ENCODE measurements at places on chromosomes 13 and 19.
A peak's percentile ranks its signal among the peaks of the same experiment; 100 is the strongest.

DNA sequence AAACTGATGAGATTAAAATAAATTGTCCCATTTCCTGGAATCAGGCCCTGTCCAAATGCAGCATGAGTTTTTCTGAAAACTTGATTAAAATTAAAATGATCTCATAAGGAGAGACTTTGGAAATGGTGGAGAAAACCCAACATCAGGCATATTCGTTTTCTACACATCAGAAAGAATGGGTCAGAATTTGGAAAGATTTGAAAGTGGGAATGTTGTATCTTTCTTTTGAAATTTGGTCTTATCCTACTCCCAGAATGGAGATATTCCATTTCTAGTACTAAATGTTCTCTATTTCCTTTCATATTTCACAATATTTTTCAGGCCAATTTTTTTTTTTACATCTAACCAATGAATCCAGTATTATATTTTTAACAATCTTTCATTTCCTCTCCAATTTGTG is 223.9 kb upstream of the RXFP2 start:
- no peak for DNase-seq

DNA sequence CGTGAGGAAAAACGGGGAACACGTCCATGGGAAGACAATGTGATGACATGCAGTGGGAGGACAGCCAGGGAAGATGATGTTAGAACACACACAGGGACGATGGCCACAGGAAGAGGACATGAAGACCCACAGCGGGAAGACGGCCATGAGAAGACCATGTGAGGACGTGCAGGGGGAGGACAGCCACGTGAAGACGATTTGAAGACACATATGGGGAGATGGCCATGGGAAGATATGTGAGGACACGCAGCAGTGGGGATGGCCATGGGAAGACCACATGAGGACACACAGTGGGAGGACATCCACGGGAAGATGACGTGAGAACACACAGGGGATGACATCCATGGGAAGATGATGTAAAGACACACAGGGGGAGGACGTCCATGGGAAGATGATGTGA is 83.8 kb downstream of the UQCRFS1 start:
- no peak for DNase-seq

- DNase-seq: no peak
Measured at GRCh38 chr13:110155072-110155471, 151.9 kb downstream of the COL4A1 start.

GRCh38 chr19:47786566-47786965 is 8.1 kb downstream of the SELENOW start:
- DNase-seq: no peak

GRCh38 chr13:53001444-53002225 is 27.0 kb upstream of the OLFM4 start:
- no peak for DNase-seq

DNA sequence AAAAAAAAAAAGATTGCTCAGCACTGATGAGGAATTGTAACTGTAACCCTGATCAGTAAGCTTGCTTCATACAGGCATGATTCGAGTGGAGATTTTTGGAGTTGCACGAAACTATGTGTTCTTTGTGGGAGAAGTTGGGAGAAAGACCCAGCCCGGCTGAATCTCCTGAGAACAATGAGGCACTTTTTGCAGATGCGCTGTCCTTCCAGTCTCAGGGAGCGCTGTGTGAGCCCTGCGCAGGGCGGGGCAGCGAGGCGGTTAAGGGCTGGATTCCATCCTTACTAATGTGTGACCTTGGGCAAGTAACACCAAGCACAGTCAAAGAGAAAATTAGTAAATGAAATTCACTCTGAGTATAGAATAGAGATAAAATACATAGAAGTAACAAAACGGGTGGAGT is 76.9 kb downstream of the SIPA1L3 start:
- DNase-seq: peak; percentile 25

GRCh38 chr13:114249077-114249476 is 14.4 kb downstream of the CDC16 start:
- DNase-seq: no peak

- DNase-seq: no peak
Measured at GRCh38 chr13:25046985-25047511, 48.9 kb upstream of the PABPC3 start.

- peak; percentile 80 for DNase-seq
Measured at GRCh38 chr19:14127176-14127575, 9.2 kb downstream of the ASF1B start.

DNA sequence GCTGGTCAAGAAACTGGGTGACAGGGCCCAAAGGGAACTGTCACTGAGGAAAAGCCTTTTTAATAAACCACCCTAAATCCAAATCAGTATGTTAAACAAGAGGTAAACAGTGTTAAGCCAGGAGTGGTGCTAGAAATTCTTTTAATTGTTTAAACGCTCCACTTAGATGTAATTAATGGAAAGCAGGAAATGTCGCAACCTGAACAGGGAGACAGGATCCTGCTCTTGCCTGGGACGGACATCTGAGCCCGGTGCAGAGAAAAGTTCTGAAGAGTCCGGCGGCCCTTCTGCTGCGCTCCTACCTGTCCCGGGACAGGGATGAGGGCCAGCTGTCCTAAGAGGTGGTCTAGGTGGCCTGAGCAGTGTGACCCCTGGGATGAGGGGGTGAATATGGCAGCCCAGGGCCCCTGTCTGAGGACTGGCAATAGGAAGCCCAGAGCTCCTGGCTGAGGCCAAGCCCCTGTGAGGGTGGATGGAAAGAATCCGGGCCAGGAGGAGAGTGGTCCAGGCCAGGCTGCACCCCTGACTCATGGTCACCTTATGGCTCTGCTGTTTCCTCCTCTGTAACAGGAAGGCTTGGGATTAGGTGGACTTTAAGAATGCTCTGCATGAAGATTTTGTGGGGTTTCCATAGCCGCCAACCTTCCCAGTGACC is 112.8 kb upstream of the GJB6 start:
- DNase-seq: no peak

DNA sequence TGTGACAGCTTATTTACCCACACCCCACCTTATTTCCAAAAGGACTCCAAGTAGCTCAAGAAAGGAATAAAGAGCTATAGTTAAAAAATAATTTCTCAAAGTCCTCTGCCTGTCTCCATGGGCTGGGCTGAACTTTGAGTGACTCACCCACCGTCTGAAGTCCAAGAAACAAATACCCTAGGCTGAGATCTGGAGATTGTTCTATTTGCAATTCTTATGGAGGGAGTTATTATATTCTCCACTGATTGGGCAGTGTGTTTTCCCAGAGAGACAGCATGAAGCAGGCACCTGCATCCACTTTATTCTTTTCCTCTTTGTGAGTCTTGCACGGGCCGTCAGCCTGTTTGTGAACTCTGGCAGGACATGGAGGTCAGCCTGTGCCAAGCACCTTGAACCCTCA is 63.2 kb downstream of the SHISA2 start:
- DNase-seq: no peak

GRCh38 chr13:62299988-62300387 is 884.3 kb upstream of the PCDH20 start:
- DNase-seq: no peak

GRCh38 chr19:41373993-41374392 is 2.3 kb upstream of the TMEM91 start:
- DNase-seq: peak; percentile 75

DNA sequence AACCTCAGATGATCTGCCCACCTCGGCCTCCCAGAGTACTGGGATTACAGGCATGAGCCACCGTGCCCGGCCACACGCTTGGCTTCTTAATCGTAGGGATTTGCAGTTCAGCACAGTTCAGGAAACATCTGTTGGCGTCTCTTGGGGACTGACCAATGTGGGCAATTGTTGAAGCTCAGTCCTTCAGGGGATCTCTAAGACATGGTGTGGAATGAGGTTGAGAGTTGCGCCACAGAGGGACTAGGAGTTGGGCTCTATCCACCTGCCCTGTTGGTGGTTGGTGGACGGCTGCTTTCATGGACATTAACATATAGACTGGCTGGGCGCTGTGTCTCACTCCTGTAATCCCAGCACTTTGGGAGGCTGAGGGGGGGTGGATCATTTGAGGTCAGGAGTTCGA is 37.3 kb upstream of the SIN3B start:
- DNase-seq: no peak

All from lower lobe of right lung (tissue), 2 donors.